ENCODE measurements at places on chromosomes 13 and 19.
A peak's percentile ranks its signal among the peaks of the same experiment; 100 is the strongest.

GRCh38 chr13:78712831-78713230, 53.9 kb upstream of the OBI1 start:
- DNase-seq = no peak

DNA sequence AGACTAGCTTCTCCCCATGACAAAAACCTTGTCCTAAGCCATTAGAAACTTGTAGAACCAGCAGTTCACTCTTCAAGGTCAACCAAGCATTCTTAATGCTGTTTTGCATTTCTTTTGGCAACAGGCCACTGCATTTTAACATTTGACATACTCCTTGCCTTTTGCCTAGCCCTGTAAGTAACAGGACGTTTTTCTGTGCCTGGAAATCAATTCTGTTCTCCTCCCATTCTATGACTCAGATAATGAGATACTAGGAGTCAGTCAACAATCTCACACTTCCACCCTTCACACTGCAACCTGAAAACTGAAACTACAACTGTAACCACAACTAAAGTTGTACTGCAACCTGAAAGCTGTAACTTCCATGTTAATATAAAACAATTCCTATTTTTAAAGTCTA, 268.7 kb downstream of the MZT1 start:
- DNase-seq = no peak

DNA sequence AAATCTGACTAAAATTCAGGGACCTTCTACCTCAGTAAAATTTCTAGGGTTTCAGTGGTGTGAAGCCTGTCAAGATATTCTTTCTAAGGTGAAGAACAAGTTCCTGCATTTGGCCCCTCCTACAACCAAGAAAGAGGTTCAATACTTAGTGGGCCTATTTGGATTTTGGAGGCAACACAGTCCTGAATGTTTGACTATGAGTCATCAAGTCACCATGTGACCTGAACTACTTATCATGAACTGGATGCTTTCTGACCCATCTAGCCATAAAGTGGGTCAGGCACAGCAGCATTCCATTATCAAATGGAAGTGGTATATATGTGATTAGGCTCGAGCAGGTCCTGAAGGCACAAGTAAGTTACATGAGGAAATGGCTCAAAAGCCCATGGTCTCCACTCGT, 163.0 kb upstream of the IRS2 start:
- DNase-seq = no peak

DNA sequence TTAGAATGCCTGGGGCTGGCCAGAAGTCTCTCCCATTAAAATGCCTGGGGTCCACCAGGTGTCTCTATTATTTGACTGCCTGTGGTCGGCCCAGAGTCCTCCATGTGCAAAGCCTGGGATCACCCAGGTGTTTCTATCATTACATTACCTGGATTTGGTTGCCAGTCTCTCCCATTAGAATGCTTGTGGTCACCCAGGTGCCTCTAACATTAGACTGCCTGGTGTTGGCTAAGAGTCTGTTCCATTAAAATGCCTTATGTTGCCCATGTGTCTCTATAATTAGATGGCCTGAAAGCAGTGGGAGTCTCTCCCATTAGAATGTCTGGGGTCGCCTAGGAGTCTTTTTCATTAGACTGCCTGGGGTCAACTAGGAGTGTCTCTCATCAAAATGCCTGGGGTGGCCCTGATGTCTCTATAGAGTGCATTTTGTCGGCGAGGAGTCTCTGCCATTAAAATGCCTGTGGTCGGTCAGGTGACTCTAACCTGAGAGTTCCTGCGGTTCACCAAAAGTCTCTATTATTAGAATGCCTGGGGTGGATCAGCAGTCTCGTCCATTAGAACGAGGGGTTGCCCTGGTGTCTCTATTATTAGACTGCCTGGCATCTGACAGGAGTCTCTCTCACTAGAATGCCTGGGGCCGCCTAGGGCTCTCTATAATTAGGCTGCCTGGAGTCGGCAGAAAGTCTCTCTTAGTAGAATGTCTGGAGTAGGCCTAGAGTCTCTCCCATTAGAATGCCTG, 1540.5 kb downstream of the UQCRFS1 start:
- no peak for DNase-seq

DNA sequence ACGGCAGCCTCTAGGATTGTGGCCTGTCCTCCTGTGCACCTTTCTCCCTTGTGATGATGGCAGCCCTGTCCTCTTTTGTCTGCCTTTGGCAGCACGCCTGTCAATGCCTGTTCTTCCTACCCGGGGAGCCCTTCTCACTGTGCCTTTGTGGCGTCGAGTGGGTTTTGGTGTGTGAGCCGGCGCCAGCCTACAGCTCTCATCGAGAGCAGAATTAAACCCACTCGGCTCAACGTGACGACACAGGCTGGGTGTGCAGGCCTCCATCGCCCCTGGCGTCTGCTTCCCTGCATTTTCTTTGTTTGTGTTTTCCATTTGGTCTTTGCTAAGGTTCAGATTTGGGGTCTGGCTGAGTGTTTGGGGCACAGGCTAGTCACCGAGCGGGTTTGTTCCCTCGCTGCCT, 34.4 kb downstream of the AP1M1 start:
- no peak for DNase-seq

DNA sequence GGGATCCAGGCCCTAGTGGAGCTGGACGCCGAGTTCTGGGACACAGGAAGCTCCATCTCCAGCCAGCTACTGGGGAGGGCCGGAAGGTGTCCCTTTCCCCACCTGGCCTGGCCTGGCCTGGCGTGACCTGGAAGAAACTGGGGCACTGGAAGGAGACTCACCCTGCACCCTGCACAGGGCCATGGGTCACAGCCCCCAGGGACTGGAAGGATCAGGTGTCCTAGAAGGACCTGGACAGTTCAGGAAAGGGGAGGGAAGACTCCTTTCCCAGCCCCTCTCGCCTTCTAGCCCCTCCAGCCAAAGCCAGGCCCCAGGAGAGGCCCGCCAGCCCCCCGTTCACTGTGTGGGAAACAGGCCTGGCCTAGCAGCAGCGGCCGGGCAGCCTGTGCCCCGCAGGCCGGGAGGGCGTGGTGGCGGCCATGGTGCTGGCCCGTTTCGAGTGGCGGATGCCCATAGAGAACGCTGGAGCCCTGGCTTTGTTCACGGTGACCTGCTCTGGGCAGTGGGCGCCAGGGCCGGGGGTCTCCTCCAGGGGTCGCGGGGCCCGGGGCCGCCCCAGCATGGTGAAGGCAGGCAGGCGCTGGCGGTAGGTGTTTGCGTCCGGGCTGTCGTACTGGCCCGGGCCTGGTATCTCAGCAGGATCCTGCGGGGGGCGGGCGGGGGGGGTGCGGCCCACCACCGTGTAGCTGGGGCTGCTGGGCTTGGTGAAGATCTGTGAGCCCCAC, 2.8 kb upstream of the SHC2 start:
- no peak for DNase-seq

DNA sequence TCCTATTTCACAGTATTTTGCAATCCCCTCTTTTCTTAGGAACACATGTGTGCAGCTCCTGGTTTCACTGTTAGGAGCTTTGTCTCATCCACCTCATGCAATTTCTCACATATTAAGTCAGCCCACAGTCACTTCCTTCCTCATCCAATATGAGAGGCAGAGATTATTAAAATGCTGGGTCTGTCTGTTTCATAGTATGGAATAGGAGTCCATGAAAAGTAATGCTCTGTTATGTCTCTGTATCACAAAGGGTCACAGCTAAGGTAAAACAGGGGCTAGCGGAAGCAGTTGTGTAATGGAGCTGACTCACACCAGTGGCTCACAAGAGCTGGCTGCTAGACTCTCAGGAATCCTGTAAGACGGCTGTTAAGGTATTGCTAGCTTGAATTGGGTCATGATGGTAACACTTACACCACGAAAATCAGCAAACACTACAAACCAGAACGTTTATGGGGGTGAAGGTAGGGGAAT, 216.5 kb downstream of the EFNB2 start:
- no peak for DNase-seq

DNA sequence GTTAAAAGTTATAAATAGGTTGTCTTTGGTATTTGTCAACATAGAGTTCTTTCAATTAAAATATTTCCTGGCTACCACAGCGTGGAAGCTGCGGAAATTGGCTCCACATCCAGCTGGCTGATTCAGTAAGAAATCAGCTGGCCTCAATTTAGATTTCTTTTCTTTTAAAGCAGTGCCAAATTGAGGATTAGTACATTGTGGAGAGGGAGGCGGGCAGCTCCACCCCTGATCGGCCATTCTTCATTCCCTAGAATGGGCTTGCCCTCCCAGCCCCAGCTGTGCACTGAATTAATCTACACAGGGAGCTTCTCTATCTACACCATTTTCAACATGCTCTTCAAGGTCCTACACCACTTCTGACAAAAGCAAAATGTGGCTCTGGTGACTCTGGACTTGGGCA, 624.8 kb downstream of the DACH1 start:
- no peak for DNase-seq

GRCh38 chr19:36797786-36798108, 25.1 kb upstream of the ZNF850 start:
- no peak for DNase-seq

GRCh38 chr19:18098891-18099622, 1.5 kb downstream of the MAST3 start:
- no peak for DNase-seq

DNA sequence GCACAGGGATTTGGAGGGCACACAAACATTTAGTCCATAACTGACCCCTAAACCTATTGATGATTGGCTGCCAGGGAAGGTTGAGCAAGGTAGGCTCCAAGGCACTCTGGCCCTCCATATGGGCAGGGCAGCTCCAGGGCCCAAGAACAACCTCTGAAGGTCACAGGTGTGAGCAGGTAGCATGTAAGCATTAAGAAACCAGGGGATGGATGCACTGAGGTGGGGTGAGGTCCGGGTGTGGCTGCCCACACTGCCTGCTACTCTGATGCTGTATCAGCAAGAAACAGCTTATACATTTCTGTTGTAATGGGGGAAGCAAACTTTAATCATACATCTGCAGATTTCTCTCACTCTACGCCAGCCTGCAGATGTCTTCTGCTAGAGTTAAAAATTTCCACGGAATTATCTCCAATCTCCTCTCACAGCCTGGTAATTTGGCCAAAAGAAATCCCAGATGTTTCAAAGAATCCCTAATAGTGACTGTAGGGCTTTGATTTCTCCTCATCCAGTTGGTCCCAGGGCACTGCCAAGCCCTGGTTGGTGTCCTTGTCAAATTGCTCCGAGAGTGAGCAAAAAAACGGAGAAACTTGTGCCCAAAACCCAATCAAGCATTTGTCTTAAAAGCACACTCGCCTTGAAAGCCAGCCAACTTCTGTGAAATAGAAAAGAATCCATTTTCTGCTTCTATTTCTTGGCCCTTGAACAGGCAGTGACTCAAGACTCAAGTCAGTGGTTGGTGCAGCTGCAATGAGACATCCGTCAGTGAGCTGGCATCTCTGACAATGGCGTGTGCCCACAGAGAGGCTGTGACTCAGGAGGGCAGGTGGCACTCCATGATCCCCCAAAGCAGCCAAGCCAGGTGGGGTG, 72.5 kb upstream of the MRI1 start:
- peak; percentile 78 for DNase-seq

DNA sequence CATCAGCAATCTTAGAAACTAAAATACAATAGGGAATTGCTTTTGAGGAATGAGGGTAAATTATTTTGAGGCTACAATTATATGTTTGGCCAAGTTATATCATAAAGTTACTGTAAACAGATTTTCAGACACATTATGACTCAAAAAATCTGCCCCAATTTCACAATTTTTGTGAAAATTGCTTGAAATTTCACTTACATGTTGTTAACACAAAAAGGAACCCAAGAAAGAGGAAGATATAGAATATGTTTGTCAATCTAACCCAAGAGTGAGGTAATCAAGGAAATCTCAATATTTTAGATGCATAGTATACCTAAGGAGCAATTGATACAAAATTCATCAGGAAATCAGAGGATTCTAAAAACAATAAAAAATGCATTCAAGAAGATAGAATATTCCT, 73.9 kb upstream of the FNDC3A start:
- no peak for DNase-seq

DNA sequence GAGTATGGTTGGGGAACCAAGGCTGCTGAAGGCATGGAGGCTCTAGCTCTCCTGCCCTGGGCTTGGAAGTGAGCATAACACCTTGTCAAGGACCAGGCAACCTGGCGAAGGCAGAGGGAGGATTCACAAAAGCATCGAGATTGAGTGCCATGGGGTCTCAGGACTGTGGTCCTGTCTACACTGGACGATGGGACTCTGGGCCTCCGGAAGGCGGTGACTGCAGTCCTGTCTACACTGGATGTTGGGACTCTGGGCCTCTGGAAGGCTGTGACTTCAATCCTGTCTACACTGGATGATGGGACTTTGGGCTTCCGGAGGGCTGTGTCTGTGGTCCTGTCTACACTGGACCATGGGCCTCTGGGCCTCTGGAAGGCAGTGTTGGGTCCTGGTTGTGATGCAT, 290.4 kb downstream of the TEX29 start:
- no peak for DNase-seq

GRCh38 chr13:111330066-111330610, 9.7 kb downstream of the TEX29 start:
- DNase-seq = no peak

GRCh38 chr19:31317093-31317492, 32.1 kb downstream of the TSHZ3 start:
- no peak for DNase-seq

DNA sequence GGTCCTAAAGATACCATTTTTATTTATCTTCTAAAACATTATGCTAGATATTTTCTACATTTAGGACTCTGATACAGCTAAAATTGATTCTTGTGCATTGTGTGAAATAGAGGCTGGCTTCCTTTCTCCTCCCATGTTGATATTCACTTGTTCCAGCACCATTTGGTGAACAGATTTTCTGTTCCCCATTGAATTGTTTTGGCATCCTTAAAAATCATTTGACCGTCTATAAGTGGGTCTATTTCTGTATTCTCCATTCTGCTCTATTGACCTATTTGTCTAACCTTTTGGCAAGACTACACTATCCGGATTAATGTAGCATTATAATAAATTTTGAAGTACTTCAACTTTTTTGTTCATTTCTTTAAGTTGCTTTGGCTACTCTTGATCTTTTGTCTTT, 2689.2 kb downstream of the PCDH9 start:
- DNase-seq = no peak

GRCh38 chr19:2720777-2721569, at the start of gene DIRAS1:
DIRAS1 (minus strand) TSS chr19:2721372; CDS start chr19:2717806, 3,566 bp downstream.
- no peak for DNase-seq

Measured in nucleus accumbens (tissue), 56 donors.